ENCODE measurements at places on chromosomes 6 and 20.

DNA sequence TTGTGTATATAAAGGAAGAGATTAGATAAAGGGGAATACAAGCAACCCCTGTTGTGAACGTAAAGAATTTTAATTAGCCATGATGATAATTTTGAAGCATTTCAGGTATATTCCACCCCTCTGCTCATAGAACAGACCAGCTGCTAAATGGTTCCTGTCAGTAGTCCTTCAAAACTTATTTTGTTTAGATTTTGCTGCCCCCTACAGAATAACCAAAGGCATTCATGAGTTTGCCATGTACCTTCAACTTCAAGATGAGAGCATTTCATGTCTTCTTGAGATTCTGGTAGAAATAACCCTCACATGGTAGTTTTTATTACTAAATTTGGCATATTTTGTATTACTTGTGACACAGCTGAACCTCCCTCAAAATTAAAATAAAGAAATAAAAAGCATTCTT lies 1586.7 kb downstream of the HACE1 start:
- peak; percentile 27 for DNase-seq

- no peak for DNase-seq
Measured at GRCh38 chr6:32558426-32559057, 28.5 kb upstream of the HLA-DRB5 start.

GRCh38 chr6:153503810-153504209 lies 372.7 kb upstream of the RGS17 start:
- no peak for DNase-seq

- no peak for DNase-seq
Measured at GRCh38 chr6:139407718-139408222, 33.3 kb upstream of the CITED2 start.

- no peak for DNase-seq
Measured at GRCh38 chr6:140052736-140053729, 678.6 kb upstream of the CITED2 start.

DNA sequence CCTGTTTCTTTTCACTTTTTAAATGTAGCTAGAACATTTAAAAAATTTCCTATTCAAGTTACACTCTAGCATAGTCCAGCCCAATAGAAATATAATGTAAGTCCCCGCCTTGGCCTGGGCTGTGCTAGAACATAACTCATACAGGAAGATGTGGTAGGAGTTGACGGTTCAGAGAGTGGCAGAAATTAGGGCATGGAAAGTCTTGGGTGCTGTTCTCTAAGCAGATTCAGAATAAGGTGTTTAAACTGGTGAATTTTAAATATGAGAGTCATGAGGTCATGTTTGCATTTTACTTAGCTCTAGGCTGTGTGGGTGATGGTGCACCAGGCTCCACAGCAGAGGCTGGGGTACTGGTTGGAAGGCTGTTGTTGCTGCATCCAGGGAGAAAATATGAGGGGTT lies 256.5 kb downstream of the FARS2 start:
- DNase-seq: no peak

GRCh38 chr20:48754292-48754691 lies 73.5 kb downstream of the PREX1 start:
- peak; percentile 38 for DNase-seq

DNA sequence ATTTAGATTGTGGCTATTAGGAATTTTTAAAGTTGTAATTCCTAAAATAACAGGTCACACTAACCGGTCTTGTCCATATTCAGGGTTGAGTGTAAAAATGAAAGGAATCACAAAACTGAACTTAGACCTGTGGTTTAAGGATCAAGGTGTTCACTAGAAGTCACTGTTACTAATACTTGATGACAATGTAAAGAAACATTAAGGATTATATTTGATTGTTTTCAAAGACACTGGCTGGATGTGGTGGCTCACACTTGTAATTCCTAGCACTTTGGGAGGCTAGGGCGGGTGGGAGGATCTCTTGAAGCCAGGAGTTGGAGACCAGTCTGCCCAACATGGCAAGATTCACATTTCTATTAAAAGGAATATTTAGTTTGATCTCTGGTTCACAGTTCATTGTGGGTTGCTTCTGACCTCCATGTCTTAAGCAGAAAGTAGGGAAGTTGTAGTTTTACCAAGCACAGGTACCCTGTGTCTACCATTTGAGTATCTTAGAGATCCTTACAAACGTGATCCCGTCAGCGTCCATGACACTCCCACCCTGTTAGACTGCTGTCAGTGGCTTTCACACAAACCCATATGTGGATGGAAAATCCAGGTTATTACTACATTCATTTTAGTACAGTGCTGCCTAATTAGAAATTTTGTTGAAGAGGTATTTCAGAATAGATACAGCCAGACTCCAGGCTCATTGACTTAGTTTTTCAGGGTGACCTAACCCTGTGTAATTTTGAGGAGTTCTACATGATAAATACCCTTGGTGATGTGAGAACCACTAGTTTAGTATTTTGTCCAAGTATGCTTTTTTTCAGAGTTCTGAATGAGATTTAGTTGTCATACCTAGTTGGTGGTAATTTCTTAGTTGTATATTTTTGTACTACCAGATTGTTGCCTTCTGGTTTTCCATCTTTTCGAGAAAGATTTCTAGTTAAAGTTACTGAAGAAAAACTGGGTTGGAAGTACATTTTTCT lies 10.2 kb downstream of the SRSF3 start:
- no peak for DNase-seq

- DNase-seq: no peak
Measured at GRCh38 chr6:75178757-75179156, 27.1 kb downstream of the COL12A1 start.

DNA sequence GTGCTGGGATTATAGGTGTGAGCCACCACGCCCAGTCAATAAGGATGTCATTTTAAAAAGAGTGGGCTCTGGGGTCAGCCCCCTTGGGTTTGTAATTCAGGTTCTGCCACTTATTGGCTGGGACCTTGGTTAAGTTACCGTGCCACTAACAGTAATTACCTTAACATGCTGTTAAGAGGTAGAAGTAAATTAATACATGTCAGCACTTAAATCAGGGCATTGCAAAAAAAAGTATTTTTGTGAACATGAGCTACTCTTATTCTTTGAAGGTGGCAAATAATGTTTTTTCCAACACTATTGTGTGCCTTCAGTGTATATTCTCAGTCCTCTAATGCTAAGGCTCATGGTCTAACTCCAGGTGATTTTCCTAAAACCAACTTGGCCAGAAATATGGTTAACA lies 109.5 kb downstream of the F13A1 start:
- no peak for DNase-seq

DNA sequence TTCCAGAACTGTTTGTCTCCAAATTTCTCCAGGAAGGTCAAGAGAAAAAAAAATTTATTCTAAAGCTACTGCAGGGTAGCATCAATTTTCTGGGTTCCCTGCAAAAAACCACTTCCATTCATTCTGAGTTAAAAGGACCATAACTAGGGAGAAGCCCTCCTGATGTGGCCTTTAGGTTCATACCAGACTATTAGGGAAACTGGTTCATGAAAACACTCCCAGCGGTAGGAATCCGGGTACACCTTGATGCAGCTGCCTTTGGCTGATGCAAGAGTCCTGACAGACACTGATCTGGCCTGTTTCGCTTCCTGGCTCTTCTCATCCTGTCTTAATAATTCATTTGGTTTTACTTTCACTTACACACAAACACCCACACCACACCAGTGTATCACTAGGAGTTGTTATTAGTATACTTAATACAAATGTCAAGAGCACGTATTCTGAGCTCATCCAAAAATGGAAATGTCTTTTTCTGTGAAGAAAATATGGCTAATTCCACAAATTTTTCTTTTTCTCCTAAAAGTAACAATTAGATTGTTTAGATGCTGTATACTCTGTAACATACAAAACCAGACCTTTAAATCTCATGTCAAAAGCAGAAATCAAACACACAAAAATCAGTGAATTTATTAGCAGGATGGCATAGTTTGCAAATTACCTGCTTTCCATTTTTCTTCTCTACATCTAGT lies 38.4 kb upstream of the ARHGAP18 start:
- DNase-seq: no peak

- no peak for DNase-seq
Measured at GRCh38 chr20:12358006-12358654, 440.4 kb downstream of the BTBD3 start.

DNA sequence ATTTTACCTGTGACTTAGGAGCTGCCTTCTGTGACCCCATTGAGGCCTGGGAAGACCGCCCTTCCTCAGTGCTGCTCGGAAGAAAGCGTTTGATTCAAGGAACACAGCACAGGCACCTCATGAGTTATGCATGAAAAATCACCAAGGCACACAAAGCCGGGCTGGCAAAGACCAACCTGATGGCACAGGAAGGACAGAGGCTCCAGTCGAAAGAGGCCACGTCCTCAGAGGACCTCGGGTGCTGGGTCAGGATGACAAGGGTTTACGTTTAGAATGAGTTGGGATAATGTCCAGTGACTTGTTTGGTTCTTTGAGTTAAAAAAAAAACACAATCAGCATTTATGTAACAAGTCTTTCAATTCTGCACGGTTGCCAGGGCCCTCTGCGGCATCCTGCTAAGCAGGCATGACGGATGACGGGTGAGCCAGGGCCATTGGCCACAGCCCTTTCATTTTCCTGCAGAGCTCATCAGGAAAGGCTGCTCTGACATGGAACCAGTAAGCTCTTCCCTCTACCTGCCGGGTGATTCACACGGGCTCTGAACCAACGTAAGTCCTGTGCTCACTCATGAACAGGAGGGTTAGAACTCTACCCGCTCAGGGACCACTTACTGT lies 112.8 kb downstream of the DACT2 start:
- DNase-seq: no peak

- no peak for DNase-seq
Measured at GRCh38 chr20:2767768-2768631, 32.4 kb downstream of the CPXM1 start.

DNA sequence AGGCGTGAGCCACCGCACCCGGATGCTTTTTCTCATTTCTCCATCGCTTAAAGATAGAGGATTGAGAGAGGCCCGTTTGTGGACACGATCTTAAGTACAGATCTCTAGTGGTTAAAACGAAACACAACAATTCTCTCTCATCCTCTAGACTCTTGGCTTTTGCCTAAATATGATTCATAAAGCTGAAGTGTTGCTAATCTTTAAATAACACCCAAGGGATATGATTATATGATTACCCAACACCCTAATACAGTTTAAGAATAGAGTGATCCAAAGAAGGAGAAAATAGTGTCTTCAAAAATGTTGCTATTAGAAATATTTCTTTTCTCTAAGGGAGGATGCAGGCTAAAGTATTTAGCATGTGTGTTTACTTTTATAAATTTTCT lies 50.4 kb downstream of the MTHFD1L start:
- DNase-seq: no peak

DNA sequence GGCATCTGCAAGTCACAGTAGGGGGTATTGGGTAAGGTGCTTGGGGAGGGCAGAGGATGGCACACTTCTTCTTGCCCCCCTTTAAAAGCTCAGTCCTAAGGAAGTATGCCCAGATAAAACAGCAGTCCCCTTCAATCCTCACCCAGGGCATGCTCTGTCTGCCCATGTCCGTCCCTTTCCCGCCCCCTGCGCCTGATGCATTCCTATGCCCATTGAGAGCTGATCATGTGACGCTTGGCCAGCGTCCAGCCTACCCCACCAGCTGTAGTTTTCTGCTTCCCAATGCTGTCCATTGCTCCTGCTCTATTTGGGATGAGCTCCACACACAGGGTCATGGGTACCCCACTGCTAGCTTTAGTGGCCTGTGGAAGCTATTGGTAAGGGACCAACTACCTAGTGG lies 8.3 kb downstream of the SIGLEC1 start:
- no peak for DNase-seq

- DNase-seq: no peak
Measured at GRCh38 chr6:170423814-170424603, 117.5 kb downstream of the FAM120B start.

GRCh38 chr6:47358440-47359225 lies 48.9 kb upstream of the TNFRSF21 start:
- DNase-seq: no peak

GRCh38 chr6:30260036-30260504 lies 46.9 kb upstream of the TRIM26 start:
- DNase-seq: no peak

DNA sequence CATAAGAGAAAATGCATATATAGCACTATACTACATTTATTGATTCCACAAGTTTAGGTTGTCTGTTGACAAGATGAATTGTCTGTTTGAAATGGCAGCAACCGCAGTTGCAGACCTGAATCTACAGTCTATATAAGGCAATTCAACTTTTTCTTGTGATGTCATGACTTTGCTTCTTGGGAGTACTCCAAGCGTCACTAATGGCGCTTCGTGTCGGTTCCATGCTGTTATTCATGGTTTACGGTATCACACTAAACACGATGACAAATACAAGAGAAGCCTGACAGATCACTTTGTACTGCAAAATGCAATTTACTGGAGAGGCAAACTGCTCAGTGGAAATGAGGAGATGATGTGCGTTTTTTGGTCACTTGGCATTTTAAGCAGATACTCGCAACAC lies 280.3 kb upstream of the TCF21 start:
- no peak for DNase-seq

DNA sequence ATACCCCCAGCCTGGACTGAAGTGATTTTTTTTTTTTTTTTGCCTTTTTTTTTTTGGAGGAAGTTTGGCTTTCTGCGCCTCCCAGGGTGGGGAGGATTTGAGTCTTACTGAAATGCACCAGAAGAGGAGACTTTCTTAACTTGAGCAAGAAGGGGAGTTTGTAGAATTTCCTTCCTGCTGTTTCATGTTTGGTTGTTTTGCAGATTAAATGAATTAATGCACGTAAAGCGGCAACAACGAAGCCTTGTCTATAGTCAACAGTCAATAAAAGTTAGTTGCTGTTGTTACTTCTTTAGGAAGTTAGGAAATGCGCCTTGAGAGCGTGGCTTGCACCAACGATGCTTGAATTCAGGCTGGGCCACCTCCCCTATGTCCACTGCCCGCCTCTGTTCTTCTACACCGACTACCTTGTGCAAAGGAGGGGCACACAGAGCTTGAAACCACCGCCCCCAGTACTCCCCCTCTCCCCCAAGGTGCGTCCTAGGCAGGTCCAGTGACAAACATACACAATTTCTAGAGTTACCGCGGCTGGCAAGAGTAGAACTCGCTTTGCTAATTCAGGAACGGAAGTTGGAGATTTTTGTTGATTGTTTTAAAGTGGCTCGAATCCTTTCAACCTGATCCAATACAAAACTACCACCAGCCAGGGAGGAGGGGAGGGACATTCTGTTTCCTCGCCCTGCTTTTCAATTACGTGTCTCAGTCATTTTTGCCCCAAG lies 830 bp upstream of the CYP24A1 start:
- no peak for DNase-seq

- DNase-seq: no peak
Measured at GRCh38 chr6:91781946-91782345, 1195.1 kb upstream of the MAP3K7 start.

DNA sequence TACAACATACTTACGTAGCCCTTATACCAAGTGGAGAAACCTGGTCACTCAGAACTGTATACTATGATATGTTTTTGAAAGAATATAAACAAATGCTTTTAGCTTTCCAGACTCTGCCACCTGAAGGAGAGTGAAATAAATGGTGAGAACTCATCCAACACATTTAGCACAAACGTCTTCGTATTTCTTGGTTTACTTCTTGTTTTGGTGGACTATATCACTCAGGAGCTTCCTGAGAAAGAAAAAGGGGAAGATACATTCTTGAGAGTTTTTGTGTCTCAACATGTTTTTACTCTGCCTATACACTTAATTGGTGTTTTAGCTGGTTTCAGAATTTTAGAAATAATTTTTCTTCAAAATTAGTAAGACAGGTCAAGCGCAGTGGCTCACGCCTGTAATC lies 19.4 kb upstream of the CTAGE9 start:
- DNase-seq: no peak
